Colonic mucosa (tissue), 4 donors: ENCODE measurements at places on chromosomes 3 and 15. TPM values are rescaled to one million over a fixed set of nuclear protein-coding genes. Genes with fewer than 3 reads are reported as not detected.

Gene SELENOT
- total RNA-seq = 117 TPM

Gene PLA2G4B
- 6.2 TPM for total RNA-seq

Gene MYL3
- 1.7 TPM for total RNA-seq

Gene CCR9
- not detected for total RNA-seq

Gene KCNAB1
- 0.07 TPM for total RNA-seq

Gene ZPLD1
- total RNA-seq = not detected

Gene SLITRK3
- total RNA-seq = 0.48 TPM

Gene FEZF2
- not detected for total RNA-seq

Gene PTX3
- total RNA-seq = 1.0 TPM

Gene RASL12
- 3.1 TPM for total RNA-seq

Gene EXD1
- total RNA-seq = not detected

Gene UROC1
- not detected for total RNA-seq

Gene PAQR9
- total RNA-seq = not detected

Gene PATL2
- total RNA-seq = 2.6 TPM

Gene TMEM212
- total RNA-seq = not detected

Gene CTXND1
- total RNA-seq = 0.12 TPM

Gene SYNPR
- total RNA-seq = not detected

Gene MORC1
- not detected for total RNA-seq

Gene CAPN3
- total RNA-seq = 6.8 TPM

Gene SMCO1
- total RNA-seq = not detected

Gene TGM5
- not detected for total RNA-seq

Gene C3orf20
- not detected for total RNA-seq

Gene GP9
- total RNA-seq = not detected

Gene CLEC3B
- total RNA-seq = 28.9 TPM

Gene NPAP1
- total RNA-seq = not detected

Gene TP63
- not detected for total RNA-seq

Gene GOLGA6B
- total RNA-seq = not detected

Gene PLIN1
- 1.2 TPM for total RNA-seq

Gene CGGBP1
- 48.6 TPM for total RNA-seq

Gene ANKRD34C
- not detected for total RNA-seq
